ENCODE measurements at places on chromosomes 1 and 21.

DNA sequence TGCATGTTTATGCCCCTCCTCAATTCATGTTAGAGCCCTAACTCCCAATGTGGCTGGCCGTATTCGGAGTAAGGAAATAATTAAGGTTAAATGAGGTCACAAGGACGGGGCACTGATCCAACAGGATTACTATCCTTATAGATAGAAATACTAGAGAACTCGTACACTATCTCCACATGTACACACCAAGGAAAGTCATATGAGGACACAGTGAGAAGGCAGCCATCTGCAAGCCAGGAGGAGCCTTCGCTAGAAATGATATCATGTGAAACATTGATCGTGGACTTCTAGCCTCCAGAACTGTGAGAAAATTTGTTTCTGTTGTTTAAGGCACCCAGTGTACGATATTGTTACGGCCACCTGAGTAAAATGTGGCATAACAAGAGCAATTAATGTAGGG lies 79.7 kb downstream of the FAF1 start:
- DNase-seq: peak; percentile 5

DNA sequence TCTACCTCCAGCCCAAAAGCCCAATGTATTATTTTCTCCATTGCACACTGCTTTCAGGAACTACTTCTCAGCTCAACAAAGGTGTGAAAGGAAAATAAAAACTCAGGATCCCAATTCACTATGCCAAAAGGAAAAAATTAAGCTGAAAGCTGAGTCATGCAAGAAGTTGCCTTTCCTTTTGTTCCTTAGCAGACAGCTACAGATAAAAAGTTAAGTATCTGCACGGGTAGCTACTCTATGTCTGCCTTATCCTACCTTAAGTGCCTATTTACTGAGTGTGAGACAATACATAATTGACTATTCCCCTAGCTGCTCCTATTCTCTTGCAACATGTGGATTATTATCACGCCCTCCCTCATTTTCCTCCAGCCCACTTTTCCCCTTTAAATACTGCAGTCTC lies 84.1 kb downstream of the ADCY10 start:
- no peak for DNase-seq

DNA sequence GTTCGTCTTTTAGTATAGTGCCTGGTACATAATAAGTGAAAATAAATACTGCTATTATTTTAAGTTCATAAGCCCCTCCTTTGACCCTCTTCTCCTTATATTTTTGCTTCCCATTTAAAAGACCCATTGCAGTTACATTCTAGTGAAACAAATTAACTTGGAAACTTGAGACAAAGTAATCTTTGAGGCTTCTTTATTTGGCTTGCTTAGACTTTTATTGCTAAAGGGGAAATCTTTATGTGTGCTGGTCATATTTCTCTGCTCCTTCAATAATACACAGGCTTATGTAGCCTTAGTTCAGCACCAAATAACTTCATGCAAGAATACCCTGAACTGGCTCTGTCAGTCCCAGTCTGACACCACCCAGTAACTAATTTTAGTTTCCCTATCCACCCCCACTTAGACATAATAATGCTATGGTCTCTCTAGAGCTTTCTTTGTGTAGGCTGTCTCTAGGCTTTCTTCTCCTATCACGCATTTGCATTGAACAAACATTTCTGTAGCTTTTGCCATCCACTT lies 257.8 kb downstream of the OMA1 start:
- DNase-seq: no peak

GRCh38 chr1:234839663-234840062 lies 229.7 kb upstream of the IRF2BP2 start:
- no peak for DNase-seq

DNA sequence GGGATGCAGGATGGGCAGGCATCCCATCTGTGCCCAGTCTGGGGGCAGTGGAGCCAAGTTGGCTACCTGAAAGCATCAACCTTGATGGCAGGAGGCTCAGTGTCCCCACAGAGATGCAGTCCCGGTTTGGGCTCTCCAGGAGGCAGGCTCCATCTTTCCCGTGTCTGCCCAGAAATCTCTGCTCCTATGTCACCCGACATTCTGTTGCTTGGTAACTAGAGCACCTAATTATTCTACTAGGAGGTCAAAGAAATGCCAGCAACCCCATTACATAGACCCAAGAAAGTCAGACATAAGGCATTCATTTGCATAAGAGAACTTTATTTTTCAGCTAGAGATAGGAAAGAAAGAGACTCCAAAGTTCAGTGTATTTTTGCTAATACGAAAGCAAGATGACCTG lies 100.3 kb upstream of the BACE2 start:
- DNase-seq: no peak
